SW480 (cell line): ENCODE measurements at places on chromosomes 5 and 9.

GRCh38 chr9:81410201-81410600 lies 279.1 kb downstream of the TLE1 start:
- no peak for DNase-seq

DNA sequence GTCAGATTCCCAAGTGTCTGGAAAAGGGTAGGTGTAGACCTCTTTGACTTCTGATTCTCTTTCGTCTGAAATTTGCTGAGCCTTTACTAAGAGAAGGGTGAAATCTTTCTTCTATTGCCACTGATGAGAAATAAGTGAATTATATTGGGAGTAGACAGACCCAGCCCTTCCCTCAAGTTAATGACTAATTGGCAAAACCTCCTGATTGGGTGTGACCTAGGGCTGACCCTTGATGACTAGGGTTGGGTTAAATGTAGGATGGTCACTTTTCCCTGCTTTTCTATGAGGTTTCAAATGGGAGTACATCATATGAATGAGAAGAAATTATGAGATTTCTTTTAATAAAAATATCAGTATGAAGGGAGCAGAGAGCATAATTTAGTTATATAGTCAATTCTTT lies 73.4 kb upstream of the C5orf46 start:
- no peak for DNase-seq

DNA sequence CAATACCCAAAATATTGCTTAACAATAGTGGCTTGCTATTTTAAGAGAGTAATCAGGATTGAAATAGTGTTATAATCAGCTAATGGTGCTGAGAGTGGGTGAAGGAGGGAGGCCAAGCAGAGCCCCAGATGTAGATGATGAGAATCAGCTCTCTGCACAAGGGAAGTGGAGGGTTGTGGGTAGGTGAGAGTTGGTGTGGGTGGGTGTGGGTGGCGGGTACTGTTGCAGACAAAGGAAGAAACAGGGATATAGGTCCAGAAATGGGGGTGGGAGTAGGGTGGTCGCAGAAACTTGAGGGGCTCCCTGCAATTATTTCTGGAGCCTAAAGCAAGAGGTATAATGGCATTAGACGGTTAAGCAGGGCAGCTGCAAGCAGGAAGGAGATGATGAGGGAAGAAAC lies 7.4 kb upstream of the ADCY2 start:
- no peak for DNase-seq

GRCh38 chr5:132785365-132785764 lies 8.3 kb upstream of the SEPTIN8 start:
- no peak for DNase-seq

DNA sequence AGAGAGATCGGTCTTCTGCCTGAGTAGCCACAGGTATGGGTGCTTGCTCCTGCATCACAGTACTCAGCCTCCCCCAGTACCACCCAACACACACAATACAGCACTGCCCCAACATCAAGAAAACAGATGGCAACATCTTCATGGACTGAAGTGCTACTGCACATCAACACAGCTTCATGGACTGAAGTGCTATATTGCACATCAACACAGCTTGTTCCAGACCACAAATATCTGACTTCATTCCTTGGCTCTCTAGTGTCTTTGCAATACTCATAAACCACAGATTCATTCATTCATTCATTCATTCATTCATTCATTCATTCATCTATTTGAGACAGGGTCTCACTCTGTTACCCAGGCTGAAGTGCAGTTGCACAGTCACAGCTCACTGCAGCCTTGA lies 31.1 kb upstream of the PCA3 start:
- DNase-seq, result no peak

DNA sequence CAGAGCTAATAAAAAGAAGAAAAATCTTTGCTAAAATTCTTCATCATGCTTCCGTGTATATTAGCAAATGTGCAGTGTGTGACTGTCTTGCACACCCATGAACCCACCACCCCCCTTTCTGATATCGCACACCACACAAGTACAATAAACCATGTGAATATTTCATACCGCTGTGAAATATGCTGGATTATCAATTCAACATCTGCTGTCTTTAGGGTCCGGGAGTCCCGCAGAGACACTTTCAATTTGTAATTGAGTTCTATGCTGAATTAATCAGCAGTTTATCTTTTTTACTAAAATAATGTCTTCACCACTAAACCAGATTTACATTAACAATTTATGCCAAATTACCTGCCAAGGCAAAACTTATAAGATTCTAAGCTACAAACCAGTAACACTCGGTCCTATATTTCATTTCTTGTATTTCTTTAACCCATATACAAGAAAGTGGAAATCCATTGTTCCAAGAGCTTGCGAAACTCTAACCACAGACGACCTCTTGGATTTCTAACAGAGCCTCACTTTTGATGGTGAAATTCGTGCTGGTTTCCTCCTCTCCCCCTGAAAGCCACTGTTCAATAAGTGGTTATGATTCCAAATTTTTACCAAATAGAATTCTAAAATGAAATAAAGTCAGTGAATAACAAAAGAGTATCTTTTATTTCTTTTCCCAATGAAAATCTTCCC lies 44.2 kb downstream of the PSMB7 start:
- DNase-seq, result no peak

- no peak for DNase-seq
Measured at GRCh38 chr5:23451156-23451555, 56.3 kb upstream of the PRDM9 start.

DNA sequence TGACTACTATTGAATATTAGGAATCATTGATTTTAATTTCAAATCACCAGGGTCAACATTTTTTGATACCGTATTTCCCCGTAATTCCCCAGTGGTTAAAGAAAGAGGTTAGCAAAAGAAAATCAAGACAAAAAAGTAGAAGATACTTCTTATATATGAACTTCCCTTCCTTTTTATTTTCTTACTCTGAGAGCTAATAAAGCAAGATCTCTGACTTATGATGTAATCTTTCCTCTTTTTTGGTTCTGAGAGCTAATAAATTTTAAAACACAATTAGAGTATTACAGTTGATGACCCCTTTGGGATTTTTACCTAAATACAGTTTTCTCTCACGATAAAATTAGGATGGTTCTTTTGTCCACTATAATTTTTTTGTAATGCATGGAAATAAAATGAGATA lies 9.2 kb upstream of the FYB1 start:
- DNase-seq, result no peak

DNA sequence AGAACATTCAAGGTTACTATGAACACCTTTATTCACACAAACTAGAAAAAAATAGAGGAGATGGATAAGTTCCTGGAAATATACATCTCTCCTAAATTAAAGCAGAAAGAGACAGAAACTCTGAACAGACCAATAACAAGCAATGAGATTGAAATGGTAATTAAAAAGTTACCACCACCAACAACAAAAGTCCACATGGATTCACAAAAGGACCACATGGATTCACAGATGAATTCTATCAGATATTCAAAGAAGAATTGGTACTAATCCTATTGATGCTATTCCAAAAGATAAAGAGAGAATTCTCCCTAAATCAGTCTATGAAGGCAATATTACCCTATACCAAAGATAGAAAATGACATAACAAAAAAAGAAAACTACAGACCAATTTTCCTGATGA lies 518.9 kb downstream of the PRDM9 start:
- no peak for DNase-seq

DNA sequence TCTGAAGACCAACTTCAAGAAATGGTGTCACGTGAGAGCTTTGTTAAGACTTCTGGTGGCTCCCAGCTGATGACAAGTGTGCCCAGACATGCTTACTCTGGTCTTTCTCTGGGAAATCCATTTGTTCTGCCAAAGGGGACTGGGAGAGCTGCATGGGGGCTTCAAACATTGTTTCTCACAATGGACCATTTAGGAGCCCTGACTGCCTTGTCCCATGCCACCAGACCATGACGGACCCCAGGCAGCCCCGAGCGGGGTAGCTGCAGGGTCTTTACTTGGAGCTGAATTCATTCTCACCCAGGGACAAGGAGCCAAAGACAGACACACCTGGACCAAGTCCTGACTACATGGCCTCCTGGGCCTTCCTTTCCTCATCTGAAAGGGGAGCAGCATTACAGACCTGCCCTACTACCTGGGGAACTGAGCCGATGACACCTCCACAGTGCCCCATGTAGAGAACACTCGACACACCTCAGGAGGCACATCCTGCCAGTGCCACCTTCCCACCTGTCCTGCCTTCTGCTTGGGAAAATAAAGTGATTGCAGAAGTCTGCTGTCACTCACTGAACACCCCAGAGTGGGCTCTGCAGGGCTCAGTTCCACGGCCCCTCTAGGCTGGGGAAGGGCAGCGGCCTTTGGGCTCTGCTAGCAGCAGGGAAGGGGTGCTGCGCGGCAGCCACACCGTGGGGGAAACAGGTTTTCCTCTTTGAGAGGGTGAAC lies 169.0 kb downstream of the DAB2IP start:
- DNase-seq, result no peak

DNA sequence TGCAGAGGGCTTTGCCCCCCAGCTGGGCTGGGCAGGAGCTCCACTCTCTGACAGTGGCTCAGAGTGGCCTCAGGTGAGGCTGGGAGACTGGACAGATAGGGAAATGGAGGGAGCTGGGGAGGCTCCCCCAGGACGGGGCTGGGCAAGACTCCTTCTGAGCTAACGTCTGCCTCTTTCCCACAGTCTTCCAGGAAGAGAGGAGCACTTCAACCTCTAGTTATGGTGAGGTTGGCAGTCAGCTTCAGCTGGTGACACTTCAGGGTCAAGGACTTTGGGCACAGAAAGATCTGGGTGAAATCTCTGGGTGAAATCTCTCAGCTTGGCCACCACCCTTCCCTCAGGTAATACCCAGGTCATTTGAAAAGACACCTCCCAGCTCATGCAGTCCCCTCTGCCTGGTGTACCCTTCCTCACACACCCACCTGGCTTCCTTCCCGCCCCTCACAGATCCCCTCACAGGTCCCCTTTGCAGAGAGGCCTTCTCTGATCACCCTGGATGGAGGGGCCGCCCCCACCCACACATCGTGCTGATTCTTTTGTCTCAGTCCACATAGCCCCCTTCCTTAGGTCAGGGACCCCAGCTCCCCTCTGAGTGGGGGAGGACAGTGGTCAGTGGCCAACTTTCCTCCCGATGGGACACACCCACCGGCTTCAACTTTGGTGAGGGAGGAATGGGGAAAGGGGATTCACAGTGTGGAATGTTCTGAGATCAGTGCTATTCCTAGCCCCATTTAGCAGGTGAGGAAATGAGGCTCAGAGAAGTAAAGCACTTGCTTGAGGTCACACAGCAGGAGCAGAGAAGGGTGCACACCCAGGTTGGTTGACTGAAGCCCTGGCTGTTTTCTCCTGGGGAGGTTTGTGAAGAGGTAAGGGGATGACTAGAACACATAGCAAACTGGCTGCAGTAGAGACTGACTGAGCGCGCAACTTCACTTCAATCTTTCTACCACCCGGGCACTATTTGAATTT lies 15.8 kb upstream of the NEURL1B start:
- DNase-seq, result no peak

DNA sequence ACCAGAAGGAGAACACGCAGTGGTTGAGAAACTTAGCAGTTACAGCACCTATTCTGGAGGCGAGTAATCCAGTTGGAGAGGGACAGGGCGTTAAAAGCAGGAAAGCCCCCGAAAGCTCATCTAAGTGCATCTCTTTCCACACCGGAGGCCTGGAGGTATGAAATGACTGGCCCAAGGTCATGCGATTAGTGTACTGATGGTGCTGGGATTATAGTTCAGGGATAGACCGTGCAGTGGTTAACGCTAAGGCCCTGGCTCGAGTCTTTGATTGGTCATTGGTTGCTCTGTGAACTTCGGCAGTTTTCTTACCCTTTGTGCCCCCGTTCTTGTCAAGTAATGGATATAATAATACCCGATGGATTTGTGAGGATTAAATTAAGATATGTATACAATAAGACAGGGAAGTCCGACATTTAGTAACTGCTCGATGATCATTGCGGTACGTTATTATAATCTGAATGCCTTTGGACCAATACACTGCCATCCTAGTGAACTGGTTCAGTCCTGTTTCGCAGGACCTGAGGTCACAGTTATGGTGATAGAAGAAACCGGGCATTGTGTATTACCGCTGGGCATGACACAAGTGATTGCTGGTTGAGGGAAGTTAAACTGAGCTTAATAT lies 960 bp downstream of the CANX start:
- DNase-seq, result peak; percentile 52

GRCh38 chr9:110334183-110334582 lies 3.5 kb downstream of the TXNDC8 start:
- no peak for DNase-seq

DNA sequence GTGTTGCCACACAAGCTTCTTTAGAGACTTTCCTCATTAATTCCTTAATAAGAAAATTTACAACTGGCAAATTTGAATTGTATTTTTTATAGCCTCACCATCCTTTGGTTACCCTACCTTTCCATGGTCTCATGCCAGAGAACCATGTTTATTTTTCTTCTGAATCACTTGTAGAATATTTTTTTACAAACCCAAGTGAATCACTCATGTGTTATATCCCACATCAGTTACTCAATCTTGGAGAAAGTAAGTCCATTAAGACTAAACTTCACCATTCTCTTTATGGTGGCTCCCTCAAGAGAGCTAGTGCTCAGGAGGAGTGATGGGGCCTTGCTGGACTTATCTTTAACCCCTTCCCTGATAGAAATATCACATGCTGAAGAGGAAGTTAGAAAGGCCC lies 128.9 kb downstream of the SUSD1 start:
- no peak for DNase-seq

DNA sequence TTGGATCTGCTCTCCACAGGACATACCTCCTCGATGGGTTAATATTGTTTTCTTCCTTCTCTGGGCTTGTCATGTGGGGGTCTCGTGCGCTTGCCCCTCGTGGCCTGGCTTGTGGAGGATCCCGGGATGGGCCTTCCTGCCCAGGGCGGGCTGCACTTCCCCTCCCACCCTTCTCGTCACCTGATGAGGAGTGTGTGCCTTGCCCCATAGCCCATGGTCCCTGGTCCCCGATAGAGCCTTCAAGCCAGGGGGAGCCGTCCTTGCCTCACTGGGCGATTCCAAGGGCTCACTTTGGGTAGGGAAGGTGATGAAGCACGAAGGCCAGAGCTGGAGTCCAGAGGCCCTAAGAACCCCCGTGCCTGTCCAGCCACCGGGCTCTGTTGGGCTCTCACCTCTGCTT lies 28.7 kb downstream of the DYNC2I2 start:
- DNase-seq, result no peak

DNA sequence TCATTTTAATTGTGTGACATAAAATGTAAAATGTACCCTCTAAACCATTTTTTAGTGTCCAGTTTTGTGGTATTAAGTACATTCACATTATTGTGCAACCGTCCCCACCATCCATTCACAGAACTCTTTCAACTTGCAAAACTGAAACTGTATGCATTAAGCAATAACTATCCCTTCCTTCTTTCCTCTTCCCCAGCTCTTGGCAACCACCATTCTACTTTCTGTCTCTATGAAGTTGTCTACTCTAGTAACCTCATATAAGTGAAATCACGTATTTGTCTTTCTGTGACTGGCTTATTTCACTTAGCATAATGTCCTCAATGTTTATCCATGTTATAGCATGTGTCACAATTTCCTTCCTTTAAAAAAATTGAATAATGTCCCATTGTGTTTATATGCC lies 142.4 kb downstream of the C9orf152 start:
- DNase-seq, result no peak
